ENCODE measurements at places on chromosomes 2 and 18.

DNA sequence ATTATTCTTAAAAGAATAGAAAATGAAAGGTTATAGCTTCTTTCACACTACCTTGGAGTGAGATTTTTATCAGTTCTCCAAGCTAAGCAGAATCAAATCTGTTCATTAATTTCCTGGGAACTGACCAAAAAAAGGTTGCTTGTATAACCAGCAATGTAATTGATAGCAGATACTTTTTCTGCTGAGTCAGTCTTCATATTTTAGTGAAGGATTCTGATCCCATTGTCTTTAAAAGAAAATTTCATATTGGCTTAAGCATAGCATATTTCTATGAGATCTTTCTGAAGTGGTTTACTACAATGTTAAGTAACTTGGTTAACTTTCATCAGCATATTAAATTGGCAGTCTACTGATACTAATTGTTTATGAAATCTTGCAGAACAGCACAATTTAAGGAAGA lies 338.0 kb downstream of the TMX3 start:
- no peak for DNase-seq

GRCh38 chr2:177326005-177326404 lies 61.5 kb upstream of the NFE2L2 start:
- no peak for DNase-seq

DNA sequence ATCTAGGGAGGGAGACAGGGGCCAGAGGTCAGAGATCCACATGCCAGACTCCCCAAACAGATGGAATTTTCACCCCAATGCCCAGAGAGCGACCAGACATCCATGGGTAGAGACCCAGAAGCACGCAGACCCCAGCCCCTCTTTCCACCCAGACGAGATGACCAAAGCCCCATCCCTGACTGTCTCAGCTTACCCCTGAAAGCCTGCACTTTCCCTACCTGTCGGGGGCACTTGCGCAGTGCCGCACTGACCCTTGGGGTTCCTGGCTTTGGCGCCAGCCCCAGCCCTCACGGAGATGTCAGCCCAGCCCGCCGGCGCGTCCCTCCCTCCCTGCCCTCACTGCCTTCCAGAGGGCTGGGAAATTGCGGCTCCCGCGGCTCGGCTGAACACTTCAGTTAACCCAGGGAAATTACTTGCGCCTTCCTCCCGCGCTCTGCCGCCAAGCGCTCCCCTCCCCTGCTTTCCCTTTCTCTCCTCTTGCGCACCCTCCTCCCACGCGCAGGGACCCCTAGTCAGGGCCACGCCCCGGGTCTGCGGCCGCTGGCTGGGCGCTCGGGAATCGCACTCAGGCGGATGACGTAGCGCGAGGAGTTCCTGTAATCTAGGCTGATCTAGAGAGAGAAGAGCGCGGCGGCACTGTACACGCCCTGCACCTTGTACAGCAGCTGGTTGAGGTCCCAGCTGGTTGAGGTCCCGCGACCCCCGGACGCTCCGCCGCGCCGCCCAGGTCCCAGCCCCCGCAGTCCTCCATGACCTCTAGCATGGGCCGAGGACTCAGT lies 12.0 kb downstream of the ALPG start:
- DNase-seq: no peak

DNA sequence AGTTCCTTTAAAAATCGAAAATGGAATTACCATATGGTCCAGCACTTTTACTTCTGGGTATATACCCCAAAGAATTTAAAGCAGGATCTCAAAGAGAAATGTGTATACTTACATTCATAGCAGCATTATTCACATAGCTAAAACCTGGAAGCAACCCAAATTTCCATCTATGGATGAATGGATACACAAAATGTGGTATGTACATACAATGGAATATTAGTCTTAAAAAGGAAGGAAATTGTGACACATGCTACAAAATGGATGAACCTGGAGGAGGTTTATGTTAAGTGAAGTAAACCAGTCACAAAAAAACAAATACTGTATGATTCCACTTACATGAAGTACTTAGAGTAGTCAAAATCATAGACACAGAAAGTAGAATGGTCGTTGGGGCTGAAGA lies 147.9 kb upstream of the LTBP1 start:
- no peak for DNase-seq

GRCh38 chr2:57373530-57373929 lies 673.1 kb upstream of the VRK2 start:
- DNase-seq: no peak

DNA sequence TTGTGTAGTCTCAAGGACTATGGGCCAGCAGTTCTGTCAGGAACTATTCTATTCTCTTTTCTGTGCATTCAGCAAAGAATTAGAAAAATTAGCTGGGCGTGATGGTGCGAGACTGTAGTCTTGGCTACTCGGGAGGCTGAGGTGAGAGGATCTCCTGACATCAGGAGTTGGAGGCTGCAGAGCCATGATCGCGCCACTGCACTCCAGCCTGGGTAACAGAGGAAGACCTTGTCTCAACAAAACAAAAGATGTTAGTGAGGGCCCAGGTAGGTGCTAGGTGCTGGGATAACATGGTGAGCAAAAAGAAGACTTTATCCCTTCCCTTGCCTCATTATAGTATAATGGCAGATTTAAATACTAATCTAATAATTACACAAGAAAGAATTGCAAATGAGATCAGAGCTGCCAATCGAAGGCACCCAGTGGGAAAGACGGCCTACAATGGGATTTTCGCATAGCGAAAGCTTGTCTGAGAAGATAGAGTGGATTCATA lies 447 bp upstream of the MRPL19 start:
- DNase-seq: no peak

DNA sequence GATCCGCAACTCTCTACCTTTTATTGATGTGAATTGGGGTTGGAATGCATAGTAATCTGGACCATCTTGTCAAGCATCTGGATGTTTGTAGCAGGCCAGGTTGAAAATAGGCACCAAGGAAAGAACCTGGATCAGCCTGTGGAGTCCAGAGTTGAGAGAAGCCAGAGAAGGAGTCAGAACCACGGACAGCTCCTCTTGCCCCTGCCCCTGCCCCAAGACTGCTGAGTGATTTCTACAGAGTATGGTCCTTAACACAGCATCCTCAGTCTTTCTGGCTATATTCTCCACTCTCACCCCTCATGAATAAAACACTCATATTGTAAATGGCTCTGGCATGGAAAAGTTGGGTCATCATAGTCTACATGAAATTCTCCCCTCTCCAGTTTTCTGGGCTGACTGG lies 154.6 kb downstream of the LOXHD1 start:
- no peak for DNase-seq

DNA sequence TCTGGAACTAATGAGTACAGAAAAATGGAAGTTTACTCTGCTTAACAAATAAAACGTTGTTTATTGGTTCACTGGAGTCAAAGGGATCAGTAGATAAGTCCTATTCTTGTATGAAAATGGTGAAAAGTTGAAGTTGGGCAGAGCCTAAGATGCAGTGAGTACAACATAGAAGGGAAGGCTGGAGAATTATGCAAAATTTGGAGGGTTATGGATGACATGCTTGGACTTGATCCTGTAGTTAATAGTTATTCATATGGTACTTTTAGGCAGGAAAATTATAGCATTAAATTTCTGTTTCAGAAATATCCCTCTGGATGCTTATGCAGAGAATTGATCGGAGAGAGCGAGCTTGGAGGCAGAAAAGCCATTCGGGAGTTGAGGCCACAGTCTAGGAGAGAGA lies 167.6 kb downstream of the KCNS3 start:
- no peak for DNase-seq

DNA sequence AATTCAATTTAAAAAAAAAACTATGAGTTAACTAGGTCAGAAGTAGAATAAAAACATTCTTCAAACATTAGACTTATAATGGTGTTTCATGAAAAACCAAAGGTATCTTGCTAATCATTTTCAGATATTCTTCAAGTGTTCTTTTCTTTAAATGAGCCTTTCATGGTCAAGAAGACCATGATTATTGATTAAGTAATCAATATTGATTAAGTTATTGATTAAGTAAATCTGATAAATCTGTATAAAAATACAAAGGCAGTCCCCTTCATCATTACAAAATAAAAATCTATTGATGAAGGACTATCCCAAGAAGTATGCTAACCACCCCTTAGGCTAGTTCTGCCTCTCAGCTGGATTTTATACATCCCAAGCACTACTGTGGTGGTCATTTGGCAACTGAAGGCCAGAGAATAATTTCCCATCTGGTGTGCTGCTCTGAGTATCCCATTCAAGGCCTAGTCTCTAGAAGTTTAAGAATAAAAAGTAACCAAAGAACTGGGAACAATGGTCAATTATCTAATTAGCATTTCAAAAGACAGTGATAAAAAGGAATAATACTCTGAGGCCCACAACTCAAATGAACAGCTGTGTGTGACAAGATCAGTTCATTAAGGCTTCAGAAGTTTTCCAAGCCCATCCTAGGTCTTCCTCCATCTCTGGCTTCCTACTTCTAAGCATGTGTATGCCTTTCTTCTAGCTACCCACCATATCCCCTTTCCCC lies 63.5 kb downstream of the TCF4 start:
- DNase-seq: no peak

GRCh38 chr18:2707551-2708168 lies 52.1 kb downstream of the SMCHD1 start:
- no peak for DNase-seq

DNA sequence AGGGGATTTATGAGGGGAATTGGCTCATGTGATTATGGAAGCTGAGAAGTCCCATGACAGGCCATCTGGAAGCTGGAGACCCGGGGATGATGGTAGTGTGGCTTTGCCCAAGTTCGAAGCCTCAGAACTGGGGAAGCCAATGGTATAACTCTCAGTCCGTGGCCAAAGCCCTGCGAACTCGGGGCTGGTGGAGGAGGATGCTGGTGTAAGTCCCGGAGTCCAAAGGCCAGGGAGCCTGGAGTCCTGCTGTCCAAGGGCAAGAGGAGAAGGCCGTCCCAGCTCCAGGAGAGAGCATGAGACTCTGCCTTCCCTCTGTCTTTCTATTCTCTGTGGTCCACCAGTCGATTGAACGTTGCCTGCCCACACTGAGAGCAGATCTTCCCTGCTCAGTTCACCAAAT lies 43.2 kb upstream of the CABLES1 start:
- no peak for DNase-seq

GRCh38 chr18:24964216-24964615 lies 387.8 kb downstream of the ZNF521 start:
- DNase-seq: no peak

DNA sequence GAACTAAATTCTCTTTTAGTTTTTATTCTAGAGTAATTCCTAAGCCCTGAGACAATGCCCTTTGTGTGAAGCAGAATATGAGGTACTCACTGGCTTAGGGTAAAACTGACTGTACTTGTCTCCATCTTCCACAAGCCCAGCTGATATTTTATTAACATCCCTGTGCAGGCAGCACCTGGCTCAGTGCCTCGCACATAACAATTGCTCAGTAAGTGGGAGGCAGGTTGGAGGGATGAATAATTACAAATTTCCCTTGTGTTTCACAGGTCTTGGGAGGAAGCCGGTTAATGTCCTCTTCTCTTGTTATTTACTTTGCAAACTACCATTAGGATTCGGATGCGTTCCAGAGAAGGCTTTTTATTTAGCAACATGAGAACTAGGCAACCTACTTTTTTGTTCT lies 249.8 kb upstream of the FSHR start:
- DNase-seq: no peak

DNA sequence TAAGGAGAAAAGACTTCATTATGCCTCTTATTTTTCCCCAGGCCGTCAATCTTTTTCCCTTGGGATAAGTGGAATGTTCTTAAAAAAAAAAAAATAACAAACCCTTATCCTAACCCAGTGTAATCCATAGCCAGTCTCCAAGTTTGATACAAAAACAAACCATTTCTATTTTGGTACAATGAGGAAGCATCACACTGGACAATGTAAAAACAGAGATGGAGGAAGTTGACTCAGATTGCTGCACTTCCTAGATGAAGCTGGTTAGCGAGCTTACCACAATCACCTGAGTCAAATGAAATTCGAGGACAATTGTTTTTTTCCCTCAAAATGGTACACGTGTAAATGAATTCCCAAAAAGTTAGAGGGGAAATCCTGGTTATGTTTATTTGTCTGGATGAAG lies 259.7 kb downstream of the TCF4 start:
- no peak for DNase-seq

DNA sequence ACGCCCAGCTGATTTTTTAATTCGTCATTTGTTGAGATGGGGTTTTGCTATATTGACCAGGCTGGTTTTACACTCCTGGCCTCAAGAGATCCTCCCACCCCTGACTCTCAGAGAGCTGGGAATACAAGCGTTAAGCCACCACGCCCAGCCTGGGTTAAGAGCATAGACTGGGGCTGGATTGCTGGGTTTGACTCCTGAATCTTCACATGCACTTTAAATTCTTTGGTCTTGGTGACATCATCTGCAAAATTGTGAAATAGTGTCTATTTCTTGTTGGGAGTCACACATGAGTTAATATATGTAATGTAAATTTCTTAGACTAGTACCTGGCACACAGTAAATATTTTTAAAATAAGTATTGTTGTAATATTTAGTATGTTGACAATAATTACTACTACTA lies 257.4 kb downstream of the DOK6 start:
- DNase-seq: no peak

GRCh38 chr18:10669441-10670100 lies 143.7 kb downstream of the NAPG start:
- no peak for DNase-seq

DNA sequence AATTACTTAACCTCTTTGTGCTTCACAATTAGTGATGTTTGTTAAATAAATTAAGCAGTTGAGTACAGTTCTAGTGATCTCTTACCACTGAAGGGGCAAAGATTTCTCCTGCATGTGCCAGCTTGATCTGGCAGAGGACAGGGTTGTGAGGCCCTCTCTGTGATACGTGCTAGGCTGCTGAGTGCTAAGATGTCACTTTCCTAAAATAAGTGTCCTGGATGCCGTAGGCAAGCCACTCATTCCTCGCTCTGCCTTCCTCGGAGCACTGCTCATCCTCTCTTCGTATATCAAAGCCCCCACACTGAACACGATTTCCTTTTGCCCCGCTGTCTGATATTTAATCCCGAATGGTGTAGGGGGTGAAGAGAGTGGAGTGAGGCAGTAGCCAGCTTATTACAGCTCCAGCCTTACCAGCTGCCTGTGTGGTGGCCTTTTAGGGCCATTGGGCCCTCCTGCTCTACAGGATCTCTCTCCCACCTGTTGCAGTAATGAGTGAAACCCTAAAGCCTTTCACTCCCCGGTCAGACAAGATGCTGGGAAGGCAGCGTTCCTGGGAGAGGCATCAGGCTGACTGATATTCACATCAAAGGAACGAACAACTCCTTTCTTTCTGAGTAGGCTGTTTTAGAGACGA lies 40.5 kb downstream of the PTPRM start:
- DNase-seq: no peak

DNA sequence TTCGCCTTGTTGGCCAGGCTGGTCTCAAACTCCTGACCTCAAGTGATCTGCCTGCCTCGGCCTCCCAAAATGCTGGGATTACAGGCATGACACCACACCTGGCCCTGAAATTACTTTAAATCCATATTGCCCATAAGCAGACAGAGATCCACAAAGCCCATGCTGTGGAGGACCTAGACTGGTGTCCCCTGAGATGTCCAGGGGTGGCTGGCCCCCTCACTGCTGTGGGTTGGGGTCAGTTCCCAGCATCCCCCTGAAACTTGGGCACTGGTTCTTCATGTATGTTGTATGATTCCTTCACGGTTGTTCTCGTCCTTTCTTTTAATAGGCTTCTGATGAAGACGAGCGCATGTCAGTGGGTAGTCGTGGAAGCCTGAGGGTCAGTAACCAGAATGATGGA lies 78.1 kb upstream of the RBM44 start:
- DNase-seq: no peak

- no peak for DNase-seq
These were observed 121.0 kb upstream of the TWIST2 start for GRCh38 chr2:238726670-238727584.

GRCh38 chr2:183951630-183952029 lies 646.7 kb upstream of the ZNF804A start:
- DNase-seq: no peak

GRCh38 chr2:98028101-98028561 lies 32.4 kb upstream of the TMEM131 start:
- DNase-seq: no peak

GRCh38 chr2:165629776-165630175 lies 160.3 kb downstream of the CSRNP3 start:
- no peak for DNase-seq

All from cortex of kidney (tissue), 1 donor.